SK-N-SH (cell line): ENCODE measurements at places on chromosomes 11 and 22.
A peak's percentile ranks its signal among the peaks of the same experiment; 100 is the strongest.

- peak; percentile 39 for DNase-seq
Observed at GRCh38 chr11:102187416-102188151, 77.3 kb downstream of the YAP1 start.

- DNase-seq: no peak
Observed at GRCh38 chr22:38186429-38186828, 4.8 kb upstream of the PLA2G6 start.

DNA sequence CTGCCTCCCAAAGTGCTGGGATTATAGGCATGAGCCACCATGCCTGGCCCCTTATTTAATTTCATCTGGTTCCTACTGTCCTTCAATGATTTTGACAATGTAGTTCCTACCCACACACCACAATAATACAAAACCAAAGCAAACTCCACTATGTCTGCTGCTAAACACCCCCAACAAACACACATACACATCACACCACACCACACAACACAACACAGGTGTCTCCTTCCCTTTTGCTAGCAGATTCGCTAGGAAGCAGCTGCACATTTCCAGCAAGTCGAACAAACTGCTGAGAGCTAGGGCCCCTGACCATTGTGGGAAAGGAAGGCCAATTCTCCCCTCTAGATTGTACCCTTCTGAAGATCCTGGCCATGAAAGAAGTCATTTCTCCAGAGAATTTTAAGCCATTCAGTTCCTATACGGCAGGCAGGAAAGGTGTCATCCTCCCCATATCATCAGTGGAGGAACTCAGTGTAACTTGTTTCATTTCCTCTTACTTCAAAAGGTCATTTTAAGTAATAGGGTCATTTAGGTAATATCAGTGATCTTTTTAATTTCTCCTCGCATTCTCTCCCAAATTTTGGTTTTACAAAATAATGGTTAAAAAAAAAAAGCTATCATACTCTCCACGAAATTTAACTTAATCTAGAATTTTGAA lies 18.5 kb downstream of the NUMA1 start:
- no peak for DNase-seq

DNA sequence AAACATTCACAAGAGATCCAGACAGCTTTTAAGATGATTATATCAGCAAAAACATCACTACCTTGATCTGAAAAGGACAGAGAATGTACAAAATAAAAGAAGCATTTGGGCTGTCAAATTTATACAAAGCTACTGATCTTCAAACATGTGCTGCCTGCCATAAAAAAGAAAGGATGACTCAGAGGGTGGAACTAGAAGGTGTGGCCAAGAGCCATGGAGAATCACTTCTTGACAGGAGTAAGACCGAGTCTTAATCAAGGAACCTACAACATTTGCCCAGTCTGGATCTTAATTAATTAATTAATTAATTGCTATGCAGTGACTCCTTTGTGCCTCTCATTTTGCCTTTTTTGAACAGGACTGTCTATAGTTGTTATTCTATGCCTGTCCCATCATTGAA lies 33.2 kb downstream of the C11orf96 start:
- no peak for DNase-seq

GRCh38 chr11:8347978-8348377 lies 84.3 kb upstream of the LMO1 start:
- no peak for DNase-seq

- peak; percentile 21 for DNase-seq
Observed at GRCh38 chr22:29207562-29208501, 2.1 kb downstream of the EMID1 start.
